ENCODE measurements at places on chromosomes 7 and 10.

DNA sequence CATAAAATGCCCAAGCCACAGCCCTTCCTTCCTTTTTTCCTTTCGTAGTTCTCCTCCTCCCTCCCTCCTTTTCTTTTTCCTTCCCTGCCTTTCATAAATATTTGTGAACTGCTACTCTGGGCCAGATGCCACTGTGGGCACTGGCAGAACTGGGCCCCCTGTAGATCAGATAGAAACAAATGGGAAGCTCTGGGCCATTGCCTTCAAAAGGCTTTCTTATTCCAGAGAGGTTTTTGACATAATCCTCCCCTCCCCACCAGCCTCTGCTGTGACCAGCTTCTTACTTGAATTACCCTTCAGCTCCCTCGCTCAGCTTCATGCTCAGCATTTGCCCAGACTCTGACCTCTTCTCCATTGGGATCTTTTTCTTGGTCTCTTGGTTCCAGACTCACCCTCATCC, 886.8 kb downstream of the LRMDA start:
- no peak for DNase-seq

DNA sequence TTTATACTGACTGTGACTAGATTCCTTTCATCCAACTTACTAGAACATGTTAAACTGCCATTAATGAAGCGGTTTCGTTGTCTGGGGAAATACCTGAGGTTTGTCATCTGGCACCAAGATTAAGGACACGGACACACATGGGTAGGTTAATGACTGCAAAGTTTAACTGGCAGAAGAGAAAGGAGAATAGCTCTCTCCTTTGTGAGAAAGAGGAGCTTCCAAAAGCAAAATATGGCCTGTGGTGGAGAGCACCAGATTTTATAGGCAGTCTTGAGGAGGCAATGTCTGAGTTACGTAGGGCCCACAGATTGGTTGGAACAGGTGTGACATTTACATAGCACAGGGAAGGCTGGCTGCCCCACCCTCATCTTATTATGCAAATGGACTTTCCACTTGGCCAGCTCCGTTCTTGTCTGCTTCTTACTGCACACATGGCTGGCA, 1193.0 kb upstream of the CELF2 start:
- DNase-seq: no peak

GRCh38 chr10:317271-317769, 182.1 kb downstream of the ZMYND11 start:
- no peak for DNase-seq

DNA sequence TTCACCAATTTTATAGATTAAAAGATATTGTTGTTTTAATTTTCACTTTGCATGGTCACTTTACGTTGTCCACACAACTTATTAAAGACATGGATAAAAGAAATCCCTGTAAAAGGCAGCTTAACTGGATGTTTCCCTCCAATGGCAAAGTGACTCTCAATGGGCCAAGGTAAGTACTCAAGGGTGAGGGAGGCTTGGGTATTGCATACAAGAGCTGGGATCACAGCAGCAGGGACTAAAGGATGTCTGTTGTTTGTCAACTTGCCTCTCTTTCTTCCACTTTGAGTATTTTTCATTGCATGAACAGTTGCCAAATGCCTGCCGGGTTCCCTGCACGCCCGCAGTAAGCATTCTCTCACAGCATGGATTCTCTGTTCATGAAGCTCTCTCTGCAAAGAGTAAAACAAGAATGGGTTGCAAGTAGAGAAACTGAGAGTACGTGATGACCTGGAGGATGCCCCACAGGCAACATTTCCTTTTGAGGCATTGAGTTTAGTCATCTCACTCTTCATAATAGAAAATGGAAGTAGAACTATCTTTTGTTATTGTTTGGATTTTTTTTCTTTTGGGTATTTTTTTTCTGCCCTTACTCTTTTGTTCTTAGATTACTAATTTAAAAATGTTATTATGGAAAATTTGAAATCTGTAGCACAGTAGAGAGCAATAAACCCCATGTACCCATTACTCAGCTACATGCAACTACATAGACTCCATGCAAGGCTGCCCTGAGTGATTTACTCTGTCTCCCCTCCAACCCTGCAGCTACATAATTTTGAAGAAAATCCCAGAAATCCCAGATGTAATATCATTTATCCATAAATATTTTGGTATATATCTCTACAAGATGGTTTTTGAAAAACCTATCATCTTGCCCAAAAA, 26.3 kb downstream of the GPR141 start:
- no peak for DNase-seq

- no peak for DNase-seq
Observed at GRCh38 chr10:42697926-42698325, 59.6 kb upstream of the ZNF33B start.

GRCh38 chr10:43710772-43711471, 62.2 kb upstream of the ZNF32 start:
- DNase-seq: no peak

DNA sequence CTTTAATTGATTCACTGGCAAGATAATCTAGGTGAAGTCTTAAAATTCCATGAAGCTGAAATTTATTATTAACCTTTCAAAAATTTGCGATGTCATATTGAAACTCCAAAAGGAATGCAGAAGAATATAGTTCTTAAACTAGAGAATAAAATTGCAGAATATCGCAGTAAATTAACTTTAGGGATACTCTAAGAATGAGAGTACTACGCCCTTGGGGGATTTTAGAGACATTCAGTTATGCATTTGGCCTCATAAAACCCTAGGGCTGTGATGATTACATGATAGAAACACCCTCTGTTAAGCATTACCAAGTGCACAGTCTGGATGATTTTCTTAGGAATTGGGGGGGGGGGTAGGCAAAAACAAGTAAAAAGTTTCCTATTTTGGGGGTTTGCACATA, 3.7 kb downstream of the WNT2 start:
- no peak for DNase-seq

DNA sequence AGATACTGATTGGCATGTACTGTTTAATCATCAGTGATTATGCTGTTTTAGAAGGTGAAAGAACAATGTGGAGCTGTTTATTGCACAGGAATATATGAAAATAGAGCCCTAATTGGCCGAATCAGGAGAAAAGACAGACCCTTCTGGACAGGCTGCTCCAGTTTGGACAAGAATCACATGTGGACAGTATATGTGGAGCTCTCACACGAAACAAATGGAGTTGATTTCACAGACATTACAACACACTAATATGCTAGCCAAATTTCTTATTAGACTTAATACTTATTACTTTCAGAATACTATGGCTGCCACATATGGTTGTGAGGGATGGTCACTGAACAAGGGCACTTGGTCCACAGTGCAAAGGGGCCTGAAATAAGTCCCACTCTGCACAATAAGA, 15.5 kb downstream of the TWIST1 start:
- no peak for DNase-seq

DNA sequence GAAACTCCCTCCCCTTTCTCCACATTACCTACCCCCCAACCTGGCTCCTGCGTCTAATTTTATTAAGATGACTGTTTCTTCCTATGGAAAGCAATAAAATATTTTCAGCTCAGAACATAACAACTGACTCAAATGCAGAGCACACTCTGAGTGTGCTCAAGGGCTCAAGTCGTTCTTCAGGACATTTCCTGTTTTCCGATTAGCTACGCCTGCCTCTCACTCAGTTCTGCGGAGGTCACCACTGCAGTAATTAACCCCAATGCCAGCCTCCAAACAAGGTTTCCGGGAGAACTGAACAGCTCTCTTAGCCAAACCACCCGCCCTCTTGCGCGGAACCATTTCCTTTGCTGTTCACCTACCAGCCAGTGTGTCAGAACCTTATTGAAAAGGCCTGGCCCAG, 19.3 kb downstream of the MYOF start:
- DNase-seq: no peak

GRCh38 chr10:60661637-60662036, 116.6 kb upstream of the CDK1 start:
- DNase-seq: peak; percentile 45

- DNase-seq: no peak
Observed at GRCh38 chr7:149291036-149291780, 29.2 kb downstream of the ZNF783 start.

GRCh38 chr10:8967061-8967460, 912.6 kb downstream of the GATA3 start:
- no peak for DNase-seq

DNA sequence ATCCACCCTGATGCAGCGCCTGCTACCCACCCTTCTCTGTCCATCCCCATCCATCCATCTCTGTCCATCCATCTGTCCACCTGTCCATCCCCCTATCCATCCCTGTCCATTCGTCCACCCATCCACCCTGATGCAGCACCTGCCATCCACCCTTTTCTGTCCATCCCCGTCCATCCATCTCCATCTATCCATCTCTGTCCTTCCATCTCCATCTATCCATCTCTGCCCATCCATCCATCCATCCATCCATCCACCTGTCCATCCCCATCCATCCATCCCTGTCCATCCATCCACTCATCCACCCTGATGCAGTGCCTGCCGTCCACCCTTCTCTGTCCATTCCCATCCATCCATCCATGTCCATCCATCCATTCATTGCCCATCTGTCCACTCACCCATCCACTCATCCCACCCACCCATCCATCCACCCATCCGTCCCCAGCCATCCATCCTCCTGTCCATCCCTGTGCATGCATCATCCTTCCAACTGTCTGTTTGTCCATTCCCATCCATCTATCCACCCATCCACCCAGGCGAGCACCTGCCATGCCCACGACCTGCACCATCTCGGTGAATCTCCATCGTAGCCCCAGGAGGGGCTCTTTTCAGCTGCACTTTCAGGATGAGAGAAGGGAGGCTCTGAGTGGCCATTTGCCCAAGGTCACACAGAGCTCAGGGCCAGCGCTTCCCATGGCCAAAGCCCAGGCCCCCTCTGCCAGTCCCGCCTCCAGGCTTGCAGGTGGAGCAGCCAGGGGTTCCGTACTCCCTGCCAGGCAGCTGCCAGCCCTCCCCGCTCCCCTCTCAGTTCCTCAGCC, 137.4 kb downstream of the LHPP start:
- no peak for DNase-seq

- no peak for DNase-seq
Observed at GRCh38 chr7:121633186-121633585, 237.1 kb upstream of the FAM3C start.

- DNase-seq: peak; percentile 66
Observed at GRCh38 chr10:78278058-78278404, 244.4 kb downstream of the RPS24 start.

GRCh38 chr10:78838141-78838657, 230.6 kb upstream of the ZMIZ1 start:
- no peak for DNase-seq

- no peak for DNase-seq
Observed at GRCh38 chr10:3132036-3133025, 40.3 kb downstream of the PITRM1 start.

GRCh38 chr7:36949711-36950600, 225.7 kb upstream of the AOAH start:
- no peak for DNase-seq

GRCh38 chr7:109343678-109344077, 774.0 kb downstream of the DNAJB9 start:
- DNase-seq: no peak

DNA sequence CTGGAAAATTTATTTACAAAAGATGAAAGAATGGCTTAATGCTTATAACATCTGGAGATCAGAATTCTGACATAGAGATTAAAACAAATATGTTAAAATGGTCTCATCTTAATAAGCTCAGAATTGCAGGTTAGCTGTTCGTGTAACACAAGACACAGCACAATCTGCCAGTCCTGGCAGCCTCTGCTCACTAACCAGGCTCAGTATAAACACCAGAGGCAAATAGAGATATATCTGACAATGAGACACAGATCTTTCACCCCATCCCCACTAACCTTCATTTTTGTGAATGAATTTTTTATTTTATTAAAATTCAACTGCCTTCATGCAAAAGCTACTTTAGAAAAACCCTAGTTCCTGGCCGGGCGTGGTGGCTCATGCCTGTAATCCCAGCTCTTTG, 51.8 kb downstream of the RELN start:
- DNase-seq: no peak

- no peak for DNase-seq
Observed at GRCh38 chr7:100167912-100168323, 499 bp downstream of the GAL3ST4 start.

- DNase-seq: no peak
Observed at GRCh38 chr10:99315853-99316252, 13.3 kb upstream of the CNNM1 start.

- no peak for DNase-seq
Observed at GRCh38 chr7:45073786-45074527, 14.8 kb downstream of the NACAD start.

DNA sequence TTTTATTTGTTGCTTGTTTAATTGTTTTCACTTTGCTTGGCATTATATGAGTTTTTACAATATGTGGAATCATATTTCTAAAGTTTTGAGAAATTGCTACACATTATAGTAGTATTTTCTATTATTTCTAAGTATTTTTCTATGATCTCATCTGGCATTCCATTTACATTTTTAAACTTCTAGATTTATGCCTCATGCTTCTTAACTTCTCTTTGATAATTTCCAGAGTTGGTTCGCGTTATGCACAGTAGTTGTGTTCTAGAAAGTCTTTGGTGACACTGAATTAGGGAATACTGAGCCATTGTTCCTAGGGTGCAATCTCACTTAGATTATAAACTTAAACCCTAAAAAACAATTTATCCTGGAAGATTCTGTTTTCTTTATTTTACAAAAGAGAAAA, 129.2 kb downstream of the GNAI1 start:
- DNase-seq: no peak

- DNase-seq: no peak
Observed at GRCh38 chr7:14767716-14768425, 134.7 kb downstream of the DGKB start.

DNA sequence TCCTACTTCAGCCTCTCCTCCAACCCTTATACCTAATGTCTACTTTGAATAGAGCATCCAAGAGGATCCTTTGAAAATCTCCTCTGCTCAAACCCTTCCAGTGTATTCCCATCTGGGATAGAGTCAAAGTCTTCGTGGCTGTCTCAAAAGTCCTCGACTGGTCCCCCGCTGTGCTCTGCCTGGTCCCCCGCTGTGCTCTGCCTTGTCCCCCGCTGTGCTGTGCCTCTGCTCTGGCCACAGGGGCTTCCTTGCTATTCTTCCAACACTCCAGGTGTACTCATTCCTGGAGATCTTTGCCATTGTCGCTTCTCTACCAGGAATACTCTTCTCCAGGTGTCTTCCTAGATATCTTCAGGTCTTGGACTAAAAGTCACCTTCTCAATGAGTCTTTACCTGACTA, 36.1 kb upstream of the COMMD3 start:
- DNase-seq: no peak

- no peak for DNase-seq
Observed at GRCh38 chr10:60314069-60314940, 75.4 kb downstream of the ANK3 start.

- DNase-seq: peak; percentile 9
Observed at GRCh38 chr10:22219308-22219707, 1.5 kb upstream of the EBLN1 start.

- no peak for DNase-seq
Observed at GRCh38 chr10:52443419-52444388, 129.6 kb downstream of the DKK1 start.

- no peak for DNase-seq
Observed at GRCh38 chr10:10869592-10869991, 148.1 kb upstream of the CELF2 start.

DNA sequence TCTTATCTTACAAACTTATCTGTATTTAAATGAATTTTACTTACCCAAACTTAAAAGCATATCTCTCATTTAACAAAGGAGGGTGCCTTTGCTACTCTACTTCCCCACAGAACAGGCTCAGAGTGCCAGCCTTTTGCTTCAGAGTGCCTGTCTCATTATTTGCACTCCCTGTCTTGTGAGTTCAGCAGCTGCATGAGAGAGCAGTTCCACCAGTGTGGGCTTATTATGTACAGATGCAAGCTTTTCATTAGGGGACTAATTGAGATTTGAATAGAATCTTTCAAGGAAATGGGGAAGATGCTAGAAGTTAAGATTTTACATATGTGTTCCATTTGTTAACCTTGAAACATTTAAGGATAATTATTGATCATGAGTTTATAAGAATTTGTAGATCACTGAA, 310.2 kb upstream of the LRRN3 start:
- no peak for DNase-seq

Measured in H54 (cell line).